ENCODE measurements at places on chromosomes 12 and 14.

DNA sequence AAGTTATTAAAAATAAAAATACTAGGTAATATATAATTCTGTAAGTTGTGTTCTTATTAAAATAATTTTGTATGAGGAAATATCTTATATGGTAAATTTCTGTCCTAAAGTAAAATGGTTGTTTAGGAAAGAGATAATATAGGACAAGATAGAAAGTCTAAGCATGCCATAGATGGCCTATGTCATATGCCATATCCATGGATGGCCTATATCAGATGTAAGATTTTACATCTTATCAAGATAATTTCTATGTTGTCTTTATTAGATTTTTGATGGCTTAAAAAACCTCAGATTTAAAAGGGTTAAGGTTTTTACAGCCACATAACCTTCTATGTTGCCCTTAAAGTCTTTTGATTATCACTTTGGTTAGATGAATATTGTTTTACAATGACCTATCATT, 52.6 kb downstream of the CATSPERB start:
- no peak for DNase-seq

DNA sequence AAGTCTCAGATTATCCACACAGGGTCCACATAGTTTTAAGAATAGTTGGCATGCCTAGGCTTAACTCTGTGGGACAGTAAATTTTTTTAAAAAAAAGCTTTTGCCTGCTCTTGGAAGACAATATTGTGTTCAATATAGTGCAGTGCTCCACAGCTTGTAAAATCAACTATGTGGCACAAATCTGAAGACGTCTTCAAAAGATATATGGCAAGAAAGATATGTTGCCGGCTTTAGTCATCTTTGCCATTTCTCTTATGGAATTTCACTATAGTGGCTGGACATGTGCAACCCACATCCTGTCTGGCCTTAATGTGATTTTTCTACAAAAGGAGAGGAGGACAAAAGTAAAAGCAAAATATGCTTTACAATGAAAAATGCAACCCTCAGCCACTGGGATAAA, 90.5 kb downstream of the MGST1 start:
- no peak for DNase-seq

DNA sequence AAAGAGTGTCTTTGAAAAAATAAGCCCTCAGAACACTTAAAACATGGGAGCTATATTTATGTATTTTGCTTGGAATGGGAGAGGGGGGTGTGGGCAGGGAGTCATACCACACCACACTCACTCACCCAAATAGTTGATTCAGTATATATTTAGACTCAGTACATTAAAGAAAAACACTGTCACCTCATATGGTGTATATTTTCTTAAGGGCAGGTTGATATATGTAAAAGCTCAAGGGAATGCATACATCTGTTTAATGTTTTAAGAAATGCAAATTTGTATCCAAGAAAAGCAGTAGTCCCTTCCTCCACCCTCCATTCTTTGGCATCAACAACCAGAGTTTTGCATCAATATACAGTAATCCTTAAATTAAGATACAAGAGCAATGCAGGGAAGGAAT, 1.4 kb downstream of the NFYB start:
- no peak for DNase-seq

DNA sequence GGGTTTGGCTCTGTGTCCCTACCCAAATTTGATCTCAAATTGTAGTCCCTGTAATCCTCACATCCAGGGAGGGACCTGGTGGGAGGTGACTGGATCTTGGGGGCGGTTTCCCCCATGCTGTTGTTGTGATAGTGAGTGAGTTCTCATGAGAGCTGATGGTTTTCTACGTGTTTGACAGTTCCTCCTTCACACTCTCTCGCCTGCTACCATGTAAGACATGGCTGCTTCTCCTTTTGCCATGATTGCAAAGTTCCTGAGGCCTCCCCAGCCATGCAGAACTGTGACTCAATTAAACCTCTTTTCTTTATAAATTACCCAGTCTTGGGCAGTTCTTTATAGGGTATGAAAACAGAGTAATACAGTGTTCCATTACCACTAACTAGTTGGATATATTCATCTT, 10.3 kb upstream of the LRRC23 start:
- DNase-seq: no peak

DNA sequence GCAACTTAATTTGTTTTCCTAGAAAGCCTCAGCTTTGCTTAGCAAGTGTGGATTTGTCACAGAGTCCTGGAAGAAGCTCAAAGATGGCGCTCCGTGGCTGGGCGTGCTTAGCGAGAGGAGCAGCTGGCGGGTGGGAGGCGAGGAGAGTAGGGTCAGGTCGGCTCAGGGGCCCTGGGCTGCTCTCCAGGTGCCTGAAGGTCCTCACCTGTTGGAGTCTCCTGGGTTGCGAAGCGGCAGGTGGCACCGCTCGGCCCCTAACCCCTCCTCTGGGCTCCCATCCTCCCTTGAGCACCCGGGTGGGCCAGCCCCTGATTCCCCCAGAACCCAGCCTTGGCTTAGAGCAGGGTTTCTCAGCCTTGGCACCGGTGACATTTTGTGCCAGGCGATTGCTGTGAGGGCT, 25.1 kb downstream of the LRTM2 start:
- no peak for DNase-seq

DNA sequence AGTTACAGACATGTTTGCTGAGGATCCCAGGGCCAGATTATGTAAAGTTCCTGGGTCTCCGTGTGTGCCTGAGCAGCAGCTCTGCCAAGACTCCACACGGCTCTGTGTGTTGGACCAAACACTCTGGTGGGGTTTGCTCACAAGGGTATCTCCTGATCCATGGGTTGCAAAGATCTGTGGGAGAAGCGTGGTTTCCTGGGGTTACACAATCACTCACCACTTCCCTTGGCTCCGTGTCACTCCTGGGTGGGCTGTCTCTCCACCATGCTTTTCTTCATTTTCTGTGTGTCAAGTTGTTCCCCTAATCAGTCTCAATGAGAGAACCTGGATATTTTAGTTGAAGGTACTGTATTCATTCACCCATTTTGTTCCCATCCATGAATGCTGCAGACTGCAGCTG, 1088.8 kb downstream of the FSCB start:
- DNase-seq: no peak

GRCh38 chr14:99479906-99480869, at the start of gene SETD3:
Gene SETD3, minus strand, starts transcription at chr14:99480859. Its CDS starts 15,054 bp downstream, at chr14:99465805.
- DNase-seq: peak; percentile 41
